ENCODE measurements at places on chromosomes 3 and 15.

DNA sequence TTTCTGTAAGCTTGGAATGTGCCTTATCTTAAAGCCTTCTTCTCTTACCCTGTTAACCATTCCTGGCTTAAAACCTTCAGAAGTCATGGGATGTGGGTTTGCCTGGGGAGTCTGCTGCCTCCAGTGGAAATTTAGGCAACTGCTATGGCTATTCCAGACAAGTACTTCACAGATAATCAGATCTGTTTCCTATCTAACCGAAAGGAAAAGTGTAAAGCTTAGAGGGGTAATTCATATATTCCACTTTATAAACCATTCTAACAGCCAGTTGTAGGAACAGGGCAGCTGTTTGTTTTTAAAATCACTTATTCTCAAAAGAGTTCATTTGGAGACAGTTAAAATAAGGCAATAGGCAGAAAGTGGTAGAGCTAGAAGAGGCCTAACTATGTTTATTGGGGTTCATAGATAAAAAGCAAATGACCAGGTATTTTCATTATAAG is 219.9 kb downstream of the TCF12 start:
- no peak for DNase-seq

DNA sequence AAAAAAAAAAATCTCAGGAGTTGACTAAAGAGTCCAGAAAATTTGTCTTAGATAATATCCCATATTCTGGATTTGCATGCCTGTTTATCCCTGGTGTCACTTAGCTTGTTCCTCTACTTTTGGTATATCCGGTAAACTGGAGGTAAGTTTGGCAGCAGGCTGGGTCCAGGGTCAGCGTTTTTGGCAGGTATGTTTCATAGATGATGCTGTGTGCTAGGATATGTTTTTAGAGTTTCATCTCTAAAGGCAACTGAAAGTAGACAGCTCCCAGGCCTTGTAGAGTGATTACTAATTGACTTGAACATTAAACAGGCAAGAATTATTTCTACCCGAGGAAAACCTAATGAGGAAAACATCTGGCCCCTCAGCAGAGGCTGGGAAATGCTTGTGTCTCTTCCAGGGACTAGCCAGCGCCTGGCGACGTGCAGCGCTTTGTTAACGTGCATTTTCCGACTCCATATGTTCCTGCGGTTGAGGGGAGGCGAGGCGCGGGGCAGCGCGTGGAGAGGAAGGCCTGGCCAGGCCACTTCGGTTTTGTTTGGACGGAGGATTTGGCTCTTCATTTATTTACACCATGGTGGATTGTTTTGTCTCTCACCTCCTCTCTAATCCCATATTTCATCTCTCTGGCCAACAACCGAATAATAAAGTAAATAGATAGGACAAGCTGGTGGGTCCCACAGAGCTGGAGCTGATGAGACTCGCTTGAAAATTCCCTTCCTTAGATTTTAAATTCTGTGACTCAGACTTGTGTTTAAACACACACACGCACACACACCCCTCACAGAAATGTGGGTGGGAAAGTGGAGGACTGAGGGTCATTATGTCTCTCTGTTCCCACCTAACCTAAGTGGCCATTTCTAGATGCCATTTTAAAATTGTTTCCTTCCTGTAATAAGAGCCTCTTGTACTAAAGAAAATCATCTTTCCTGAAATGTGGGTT is 65.3 kb downstream of the ASB7 start:
- DNase-seq, result no peak

DNA sequence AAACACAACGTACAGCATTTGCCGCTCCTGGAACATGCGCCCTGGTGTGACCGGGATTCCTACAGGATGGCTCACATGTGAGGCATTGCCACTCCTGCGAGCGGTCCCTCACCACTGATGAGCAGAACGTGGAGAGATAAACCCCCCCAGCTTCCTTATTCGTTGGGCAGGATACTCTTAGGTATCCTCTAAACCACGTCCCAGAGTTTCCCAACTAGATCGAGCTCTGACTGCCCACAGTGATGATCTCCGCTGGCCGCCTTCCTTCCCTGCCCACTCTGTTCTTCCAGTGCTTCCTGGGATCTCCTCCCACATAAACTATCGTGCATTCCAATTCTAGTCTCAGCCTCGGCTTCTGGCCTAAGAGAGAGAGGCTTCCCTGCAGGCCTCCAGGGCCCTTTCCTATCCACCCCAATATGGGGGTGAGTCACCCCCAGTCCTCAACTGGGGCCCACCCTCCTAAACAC is 91.8 kb downstream of the TOP2B start:
- no peak for DNase-seq

- DNase-seq, result no peak
Measured at GRCh38 chr15:38863381-38863780, 298.8 kb upstream of the RASGRP1 start.

- DNase-seq, result no peak
Measured at GRCh38 chr3:30289324-30289723, 317.1 kb upstream of the TGFBR2 start.

GRCh38 chr3:172604895-172605646 is 81.8 kb upstream of the TNFSF10 start:
- no peak for DNase-seq
